NCI-H524 treated with DMSO at 0.1 percent for 48 hours (cell line): ENCODE measurements at places on chromosomes 1 and 21.
A peak's percentile ranks its signal among the peaks of the same experiment; 100 is the strongest.

DNA sequence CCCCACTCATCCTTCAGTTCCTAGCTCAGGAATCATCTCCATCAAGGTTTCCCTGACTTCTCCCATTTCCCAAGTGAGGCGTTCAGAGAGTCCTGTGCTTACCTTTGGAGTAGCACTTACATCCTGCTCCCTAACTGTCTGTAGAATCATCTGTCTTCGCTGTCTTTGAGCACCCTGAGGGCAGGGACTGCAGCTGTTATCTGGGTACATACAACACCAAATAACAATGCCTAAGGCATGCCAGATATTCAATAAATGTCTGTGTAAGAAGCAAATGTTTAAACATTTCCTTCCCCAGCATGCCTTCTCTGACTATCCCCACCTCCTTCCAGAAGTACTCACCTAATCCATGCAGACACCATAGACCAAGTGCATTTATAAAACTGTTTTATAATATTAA is 65.4 kb downstream of the JAK1 start:
- no peak for DNase-seq

GRCh38 chr1:206797534-206798383 is 25.5 kb upstream of the IL10 start:
- DNase-seq, result no peak

GRCh38 chr1:2231532-2232254 is 3.6 kb downstream of the SKI start:
- no peak for DNase-seq

DNA sequence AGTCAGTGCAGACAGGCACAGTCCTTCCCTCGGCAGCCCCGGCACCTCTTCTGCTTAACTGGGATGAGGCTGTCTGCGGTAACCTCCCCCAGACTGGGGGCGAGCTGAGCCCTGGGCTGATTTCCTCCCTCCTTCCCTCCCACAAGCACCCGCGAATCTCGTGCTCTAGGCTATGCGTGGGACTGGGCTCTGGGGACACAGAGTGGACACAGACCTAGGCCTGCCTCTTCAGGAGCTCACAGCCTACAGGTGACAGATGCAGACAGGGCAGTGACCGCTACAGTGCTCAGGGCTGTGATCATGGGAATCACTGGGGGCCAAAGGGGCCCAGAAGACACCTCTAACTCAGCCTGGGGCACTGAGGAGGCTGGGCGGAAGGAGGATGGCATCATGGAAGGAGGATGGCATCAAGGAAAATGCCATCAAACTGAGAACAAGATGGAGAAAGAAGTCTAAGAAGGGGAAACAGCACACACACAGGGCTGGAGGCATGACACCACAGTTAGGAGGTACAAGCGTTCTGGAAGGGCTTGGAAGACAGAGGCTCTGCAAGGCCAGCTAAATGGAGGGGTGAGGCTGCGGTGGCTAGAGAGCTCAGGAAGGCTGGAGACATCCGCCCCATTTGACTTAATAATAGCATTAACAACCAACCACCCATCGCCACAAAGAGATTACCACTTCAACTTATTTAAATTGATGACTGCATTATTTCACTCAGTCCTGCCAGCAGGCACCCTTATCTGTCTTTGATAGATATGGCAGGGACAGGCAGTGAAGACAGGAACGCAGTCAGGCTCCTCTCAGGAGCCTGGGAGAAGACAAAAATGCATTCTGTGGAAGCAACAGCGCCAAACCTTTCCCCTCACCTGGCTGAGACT is 4.2 kb downstream of the TTC39A start:
- DNase-seq, result no peak

DNA sequence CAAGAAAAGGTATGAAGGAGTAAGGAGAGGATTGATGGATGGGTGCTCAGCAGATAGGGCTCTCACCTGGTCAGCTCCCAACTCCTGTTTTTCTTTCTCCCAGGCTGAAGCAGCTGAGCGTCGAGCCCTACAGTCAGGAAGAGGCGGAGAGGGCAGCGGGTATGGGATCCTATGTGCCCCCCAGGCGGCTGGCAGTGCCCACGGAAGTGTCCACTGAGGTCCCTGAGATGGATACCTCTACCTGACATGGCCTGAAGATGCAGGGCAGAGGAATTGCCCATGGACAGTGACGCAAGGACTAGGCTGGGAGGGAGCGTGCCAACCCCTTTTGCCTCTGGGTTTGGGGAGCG is 739 bp downstream of the ZNF593 start:
- DNase-seq, result no peak

DNA sequence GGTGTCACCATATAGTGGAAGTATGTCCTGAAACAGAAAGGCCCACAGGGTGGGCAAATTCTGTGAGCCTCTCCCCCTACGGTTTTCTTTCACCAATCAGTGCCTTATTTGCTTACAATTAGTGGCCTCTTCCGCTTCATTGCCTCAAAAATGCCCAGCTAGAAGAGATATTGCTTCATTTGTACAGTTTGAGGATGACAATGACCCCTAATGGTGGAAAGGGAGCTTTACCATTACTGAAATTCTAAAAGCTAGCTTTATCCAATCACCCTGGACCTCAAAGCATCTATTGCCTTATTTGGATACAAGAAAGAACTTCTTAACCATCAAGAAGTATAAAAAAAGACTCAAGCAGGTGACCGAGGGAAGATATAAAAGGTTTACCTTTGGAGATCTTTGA is 49.6 kb downstream of the LRRC71 start:
- no peak for DNase-seq

- no peak for DNase-seq
Measured at GRCh38 chr1:65196926-65197325, 48.9 kb downstream of the AK4 start.

- no peak for DNase-seq
Measured at GRCh38 chr21:25564349-25564948, 42.8 kb downstream of the MRPL39 start.

DNA sequence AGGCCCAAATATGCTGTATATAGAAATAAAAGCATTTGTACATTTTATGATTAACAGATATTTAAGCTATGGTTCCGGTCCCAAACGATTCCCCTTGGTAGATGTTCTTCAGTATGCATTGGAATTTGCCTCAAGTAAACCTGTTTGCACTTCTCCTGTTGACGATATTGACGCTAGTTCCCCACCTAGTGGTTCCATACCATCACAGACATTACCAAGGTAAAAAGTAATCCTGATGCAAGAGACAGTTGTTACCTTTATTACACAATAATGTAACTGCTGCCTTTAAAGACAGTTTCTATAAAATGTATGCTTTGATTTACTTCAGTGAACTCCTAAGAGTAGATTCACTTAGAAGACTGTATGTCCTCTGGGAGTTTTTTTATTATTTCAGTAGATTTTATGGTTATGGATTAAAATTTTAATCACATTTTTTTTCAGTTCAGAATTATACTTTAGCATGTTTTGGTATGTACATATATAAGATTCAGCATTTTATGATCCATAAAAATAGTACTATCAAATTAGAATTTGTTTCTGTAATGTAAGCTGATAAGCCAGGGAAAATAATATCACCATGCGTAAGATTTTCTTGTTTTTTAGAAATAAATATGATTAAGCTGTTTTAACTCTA is 96.5 kb downstream of the USP25 start:
- DNase-seq, result no peak

DNA sequence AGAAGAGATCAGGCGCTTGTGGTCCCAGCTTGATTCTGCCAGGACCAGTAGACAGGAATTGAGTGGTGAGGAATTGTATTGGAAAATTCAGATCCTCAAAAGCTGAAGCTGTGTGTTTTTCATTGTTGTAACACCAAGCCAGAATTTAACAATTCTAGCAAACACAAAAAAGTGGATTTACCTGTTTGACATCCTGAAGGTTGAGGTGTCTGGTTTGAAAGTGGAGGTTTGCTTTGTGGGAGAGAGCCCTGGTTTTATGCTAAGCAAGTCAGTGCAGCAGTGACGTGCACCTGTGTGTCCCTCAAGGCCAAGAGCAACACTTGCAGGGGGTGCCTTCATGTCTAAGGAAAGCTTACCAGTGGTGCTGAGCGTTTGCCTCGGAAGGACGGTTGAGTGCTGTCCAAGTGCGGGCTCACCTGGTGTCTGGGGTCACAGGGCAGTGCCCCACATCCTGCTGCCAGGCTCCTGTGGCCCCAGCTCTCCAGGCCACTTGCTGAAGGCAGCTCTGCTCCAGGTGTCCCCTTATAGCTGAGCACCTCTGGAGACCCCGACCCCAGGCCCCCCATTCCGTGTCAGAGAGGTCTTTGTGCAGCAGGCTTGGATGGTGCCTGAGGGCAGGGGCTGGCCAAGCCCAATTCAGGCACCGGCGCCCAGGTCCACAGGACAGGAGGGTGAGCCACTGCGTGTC is 27.7 kb downstream of the PCNT start:
- DNase-seq, result no peak

- DNase-seq, result no peak
Measured at GRCh38 chr1:83897516-83897915, 101.4 kb downstream of the TTLL7 start.

DNA sequence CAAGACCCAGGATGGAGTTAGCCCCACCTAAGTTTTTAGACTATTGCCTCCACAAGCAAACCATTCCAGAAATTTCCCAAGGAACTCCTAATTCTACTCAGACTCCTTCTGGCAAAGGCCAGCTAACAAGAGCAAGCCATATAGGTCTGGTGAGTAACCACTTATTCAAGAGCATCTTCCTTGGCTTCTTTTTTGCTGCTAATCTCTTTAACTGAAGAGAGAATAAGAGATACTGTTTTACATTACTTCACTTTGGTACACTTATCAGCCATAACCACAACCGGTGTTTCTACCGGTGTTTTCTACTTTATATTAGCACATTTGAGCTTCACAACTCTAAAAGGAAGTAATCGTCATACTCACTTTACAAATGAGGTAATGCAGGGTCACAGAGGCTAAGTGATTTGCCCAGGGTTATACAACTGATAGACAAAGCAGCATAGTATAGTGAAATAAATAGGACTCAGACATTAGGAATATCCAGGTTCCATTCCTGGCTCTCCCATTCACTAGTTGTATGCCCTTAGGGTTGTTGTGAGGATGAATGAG is 1.7 kb upstream of the EPS15 start:
- no peak for DNase-seq

GRCh38 chr1:93532780-93533378 is 85.0 kb downstream of the FNBP1L start:
- DNase-seq, result no peak

- peak; percentile 65 for DNase-seq
Measured at GRCh38 chr1:26287033-26287711, 7.3 kb downstream of the SH3BGRL3 start.

GRCh38 chr21:36768496-36768895 is 69.6 kb downstream of the SIM2 start:
- DNase-seq, result no peak

DNA sequence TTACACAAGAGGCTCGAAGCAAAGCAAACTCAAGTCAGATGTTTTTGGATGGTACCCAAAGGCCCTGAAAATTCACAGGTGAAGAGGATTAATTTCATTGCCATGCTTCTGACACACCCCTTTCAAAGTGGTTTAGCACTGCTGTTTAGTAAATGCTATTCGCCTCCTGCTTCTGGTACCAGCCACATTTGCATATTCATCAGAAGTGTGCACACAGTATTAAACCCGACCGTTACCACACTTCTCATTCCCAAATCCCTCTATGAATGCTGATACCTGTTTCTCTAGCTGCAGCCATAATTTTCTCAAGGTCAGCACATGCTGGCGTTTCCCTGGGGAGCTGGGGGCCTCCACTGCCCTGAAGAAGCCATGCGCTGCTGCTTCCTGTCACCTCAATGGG is 179.8 kb upstream of the DAB1 start:
- no peak for DNase-seq

DNA sequence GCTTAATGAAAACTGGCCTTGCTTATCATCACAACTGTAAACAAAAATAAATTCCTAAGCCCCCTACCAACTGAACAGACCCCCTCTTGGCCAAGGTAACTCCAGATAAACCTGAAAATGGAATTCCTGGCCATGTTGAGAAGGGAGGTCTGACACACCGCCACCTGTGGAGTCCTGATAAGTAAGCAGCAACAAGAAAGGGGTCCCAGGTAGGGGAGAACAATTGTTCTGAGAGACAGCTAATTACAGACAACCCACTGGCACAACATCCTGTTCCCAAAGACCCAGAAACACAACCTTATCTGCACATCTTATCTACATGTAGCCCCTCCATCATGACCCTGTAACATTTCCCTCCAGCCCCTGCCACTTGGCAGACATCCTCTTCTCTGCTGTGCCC is 91.2 kb upstream of the TNR start:
- DNase-seq, result no peak

DNA sequence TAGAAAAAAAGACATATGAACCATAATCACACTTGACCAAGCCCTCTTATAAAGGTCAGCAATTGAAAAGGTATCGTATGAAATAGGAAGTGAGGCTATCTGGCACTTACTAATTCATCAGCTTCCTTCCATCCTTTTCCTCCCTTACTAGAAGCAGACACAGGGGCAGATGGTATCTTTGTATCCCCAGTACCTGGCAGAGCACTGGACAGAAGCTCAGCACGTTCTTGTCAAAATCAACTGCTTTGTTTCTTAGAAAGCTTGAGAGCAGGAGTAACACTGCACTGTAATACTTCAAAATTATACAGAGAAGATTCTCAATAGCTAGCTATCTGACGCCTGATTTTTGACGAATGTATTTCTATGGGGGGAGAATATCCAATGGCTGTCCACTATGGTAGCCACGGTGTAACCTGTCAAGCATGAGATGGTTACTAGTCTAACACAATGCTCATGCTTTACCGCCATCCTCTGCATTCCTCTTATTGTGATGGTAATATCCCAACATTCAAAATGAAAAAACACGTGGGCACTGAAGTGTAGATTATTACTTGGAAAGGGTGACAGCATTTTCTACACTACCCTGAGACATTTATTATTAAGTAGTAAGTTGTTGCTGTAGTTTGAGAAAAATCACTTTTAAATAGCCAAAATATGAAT is 175.6 kb downstream of the SIPA1L2 start:
- DNase-seq, result no peak

- no peak for DNase-seq
Measured at GRCh38 chr21:15604413-15604812, 125.4 kb upstream of the USP25 start.

DNA sequence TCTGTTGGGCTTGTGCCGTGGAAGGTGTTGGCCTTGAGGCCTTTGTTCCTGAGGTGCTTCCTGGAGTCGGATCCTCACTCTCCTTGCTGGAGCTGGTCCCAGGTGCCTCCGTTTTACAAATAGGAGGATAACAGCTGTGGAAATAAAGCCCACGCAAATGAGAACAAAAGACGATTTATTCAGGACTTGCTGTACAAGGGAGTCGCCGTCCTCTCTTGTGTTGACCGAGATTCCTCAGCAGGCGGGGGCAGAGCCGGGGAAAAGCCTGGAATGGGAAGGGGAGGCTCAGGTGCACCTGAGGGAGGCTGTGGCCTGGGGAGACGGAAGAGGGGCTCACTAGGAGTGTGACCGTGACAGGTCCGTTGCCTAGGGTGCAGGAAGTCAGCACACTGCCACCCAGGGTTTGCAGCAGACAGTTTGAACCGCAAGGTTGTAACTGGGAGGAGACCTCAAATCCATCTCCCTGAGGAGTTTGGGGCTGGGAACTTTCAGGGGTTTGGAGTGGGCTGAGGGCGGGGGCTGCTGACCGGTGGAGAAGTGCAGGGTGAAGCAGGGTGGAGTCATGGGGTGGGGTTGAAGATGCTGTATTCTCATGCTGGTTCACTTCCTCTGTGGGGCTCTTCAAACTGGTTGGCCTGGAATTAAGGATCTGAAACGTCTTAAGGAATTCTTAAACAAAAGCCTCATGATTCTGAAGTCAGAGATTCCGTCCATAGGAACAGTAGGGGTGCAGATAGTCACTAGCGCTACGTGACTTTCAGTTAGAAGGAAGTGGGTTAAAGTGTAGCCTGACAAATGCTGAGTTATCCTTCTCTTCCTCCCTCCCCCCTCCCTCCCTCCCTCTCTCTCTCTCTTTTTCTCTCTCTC is 2.6 kb upstream of the CSTB start:
- DNase-seq, result no peak

GRCh38 chr21:24840287-24840686 is 767.0 kb downstream of the MRPL39 start:
- no peak for DNase-seq
